LHCN-M2 (cell line): ENCODE measurements at places on chromosomes 13 and 19. TPM values are rescaled to one million over a fixed set of nuclear protein-coding genes. Genes with fewer than 3 reads are reported as not detected.

GRCh38 chr13:87361216-87361615 lies 310.0 kb upstream of the SLITRK5 start:
- no peak for DNase-seq

Gene SIGLEC7
- not detected in 2 replicates for total RNA-seq

DNA sequence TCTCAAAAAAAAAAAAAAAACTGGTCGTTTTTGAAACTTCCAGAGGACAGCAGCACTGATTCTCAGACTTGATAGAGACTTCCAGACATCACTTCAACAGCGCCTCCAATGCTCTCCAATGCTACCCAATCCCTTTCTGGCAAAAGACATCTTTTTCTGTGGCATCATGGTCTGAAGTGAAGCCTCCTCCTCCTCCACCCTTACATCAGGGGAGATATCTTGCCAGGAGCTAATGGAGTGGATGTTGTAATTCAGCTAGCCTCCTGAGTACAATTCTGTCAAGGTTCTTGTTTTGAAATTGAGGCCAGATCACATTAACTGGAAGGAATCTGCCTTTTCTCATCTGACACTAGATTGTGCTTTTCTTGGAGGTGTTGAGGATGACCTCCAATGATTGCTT lies 24.2 kb downstream of the FXYD5 start:
- no peak for DNase-seq

GRCh38 chr19:4557144-4557970 lies 2.1 kb downstream of the SEMA6B start:
- no peak for DNase-seq

DNA sequence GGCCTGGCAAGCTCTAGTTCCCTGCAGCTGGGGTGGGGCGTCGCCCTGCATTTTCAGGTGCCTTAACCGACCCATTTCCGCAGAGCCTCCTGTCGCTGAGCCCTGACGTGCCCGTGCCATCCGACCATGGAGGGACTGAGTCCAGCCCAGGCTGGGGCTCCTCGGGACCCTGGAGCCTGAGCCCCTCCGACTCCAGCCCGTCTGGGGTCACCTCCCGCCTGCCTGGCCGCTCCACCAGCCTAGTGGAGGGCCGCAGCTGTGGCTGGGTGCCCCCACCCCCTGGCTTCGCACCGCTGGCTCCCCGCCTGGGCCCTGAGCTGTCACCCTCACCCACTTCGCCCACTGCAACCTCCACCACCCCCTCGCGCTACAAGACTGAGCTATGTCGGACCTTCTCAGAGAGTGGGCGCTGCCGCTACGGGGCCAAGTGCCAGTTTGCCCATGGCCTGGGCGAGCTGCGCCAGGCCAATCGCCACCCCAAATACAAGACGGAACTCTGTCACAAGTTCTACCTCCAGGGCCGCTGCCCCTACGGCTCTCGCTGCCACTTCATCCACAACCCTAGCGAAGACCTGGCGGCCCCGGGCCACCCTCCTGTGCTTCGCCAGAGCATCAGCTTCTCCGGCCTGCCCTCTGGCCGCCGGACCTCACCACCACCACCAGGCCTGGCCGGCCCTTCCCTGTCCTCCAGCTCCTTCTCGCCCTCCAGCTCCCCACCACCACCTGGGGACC lies 1.2 kb downstream of the ZFP36 start:
- no peak for DNase-seq

Gene SHISA7
- total RNA-seq = 0.06 TPM in 1 of 2 replicates, not detected in the other

DNA sequence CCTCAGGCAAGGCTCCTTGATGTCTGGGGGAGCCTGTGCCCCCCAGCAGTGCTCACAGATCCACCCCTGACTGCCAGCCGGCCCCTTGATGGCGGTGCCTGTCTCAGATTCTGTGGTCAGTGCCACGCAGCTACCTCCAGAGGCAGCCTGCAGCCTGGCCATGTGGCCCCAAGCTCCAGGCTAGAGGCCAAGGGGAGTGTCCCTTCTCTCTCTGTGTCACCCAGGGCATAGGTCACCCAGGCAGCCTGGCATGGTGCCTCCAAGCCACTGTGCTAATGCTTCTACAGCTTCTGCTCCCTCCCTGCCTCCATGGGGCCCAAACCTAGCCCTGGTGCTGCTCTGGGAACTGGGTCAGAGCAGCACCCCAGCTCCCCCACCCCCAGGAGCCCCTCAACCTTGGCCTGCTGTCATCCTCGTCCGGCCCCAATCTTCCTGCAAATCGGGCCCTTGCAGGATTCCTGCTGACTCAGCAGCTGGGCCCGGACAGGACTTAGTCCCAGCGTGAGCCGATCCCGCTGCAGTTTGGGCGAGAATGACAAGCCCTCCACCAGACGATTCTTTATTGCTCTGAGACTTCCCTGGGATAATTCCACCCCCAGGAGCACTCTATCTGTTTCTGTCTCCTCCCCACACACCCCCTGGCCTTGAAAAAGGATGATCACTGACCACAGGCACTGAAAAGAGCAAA lies 2.8 kb upstream of the ARL11 start:
- no peak for DNase-seq

GRCh38 chr13:112799394-112799793 lies 109.6 kb downstream of the ATP11A start:
- DNase-seq = no peak

Gene VAV1
- not detected in 2 replicates for total RNA-seq

Gene ETV2
- 0.46 and 1.5 TPM in 2 replicates for total RNA-seq

GRCh38 chr13:31717583-31717982 lies 21.7 kb upstream of the RXFP2 start:
- no peak for DNase-seq

DNA sequence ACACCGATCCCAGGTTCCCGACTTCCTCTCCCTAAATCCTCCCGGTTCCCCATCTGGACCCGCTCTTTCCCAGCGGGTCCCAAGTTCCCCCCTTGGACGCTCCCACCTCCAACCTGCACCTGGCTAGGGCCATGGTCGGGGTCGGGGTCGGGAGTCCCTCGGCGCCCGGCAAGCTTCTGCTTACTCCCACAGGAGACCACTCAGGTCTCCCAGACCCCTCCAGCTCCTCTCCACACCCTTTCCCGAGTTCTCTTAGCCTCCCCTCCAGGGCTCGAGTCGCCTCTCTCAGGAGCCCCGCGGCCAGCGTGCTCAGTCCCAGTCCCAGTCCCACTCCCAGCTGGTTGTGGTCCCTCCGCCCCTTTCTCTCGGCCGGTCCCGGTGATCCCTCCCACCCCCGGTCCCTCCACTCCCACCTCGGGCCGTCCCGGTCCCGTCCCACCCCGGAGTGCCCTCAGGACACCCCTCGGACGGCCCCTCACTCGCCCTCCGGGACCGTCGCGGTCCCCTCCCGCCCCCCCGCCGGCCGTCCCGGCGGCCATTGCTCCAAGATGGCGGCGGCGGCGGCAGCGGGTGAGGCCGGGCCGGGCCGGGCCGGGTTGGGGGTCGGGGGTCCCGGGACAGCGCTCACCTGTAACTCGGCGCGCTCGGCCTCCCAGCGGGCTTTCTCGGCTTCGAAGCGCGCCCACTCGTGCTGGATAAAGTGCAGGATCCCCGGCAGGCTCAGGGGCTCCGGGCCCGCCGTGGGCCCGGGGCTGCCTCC lies at the start of gene FKRP:
TSS of gene FKRP (plus strand) at position 537 of the 760 bp plus-strand sequence. CDS start 9,394 bp downstream, outside the sequence.
- no peak for DNase-seq

Gene PTGIR
- not detected in 2 replicates for total RNA-seq

Gene C1QTNF9B
- total RNA-seq = not detected in 2 replicates

Gene WASF3
- total RNA-seq = 7.6 and 8.3 TPM in 2 replicates

Gene U2AF1L4
- 12.2 and 12.4 TPM in 2 replicates for total RNA-seq

Gene SLC25A41
- total RNA-seq = not detected in 2 replicates

DNA sequence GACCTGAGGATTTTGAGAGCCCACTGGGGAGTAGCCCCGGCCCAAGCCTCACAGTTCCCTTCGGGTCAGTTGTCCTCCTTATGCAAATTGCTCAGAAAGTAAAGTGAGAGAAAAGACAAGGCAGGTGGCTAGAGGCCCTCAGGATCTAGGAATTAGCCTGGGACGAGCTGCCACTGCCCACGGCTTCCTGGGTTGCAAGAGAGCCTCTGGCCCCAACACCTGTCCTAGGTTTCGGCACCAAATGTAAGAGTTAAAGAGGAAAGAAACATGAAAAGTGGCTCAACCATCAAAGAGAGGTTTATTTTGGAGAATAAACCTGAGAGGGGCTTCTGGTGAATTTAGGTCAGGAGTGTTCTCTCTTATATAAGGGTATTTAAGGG lies 25.6 kb downstream of the TMEM255B start:
- DNase-seq = no peak

Gene WTIP
- 18.8 and 24.3 TPM in 2 replicates for total RNA-seq

Gene PSG1
- 0.13 and 1.4 TPM in 2 replicates for total RNA-seq

DNA sequence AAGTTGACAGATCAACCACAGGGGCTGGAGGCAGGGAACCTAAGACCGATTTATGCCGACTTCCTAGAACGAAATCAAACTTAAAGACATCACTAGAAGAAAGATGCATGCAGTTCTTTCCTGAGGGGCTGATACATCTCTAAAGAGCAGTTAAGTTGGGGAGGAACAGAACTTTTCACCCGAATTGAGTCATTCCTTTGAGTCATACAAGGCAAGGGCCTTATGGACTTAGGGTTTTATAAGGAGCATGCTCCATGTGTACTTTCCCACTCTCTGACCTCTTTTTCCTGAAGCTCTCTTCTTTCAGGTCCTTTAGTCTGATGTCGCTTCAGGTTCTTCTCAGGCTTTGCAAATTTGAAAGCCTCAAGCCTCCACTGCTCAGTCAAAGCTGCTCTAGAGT lies 7.9 kb upstream of the FBXL3 start:
- peak; percentile 71 for DNase-seq

Gene CGB5
- 1.1 TPM in 1 of 2 replicates, not detected in the other for total RNA-seq

- DNase-seq = peak; percentile 96
Measured at GRCh38 chr13:101520672-101521071, 68.2 kb downstream of the ITGBL1 start.

Gene OR4F17
- not detected in 2 replicates for total RNA-seq

DNA sequence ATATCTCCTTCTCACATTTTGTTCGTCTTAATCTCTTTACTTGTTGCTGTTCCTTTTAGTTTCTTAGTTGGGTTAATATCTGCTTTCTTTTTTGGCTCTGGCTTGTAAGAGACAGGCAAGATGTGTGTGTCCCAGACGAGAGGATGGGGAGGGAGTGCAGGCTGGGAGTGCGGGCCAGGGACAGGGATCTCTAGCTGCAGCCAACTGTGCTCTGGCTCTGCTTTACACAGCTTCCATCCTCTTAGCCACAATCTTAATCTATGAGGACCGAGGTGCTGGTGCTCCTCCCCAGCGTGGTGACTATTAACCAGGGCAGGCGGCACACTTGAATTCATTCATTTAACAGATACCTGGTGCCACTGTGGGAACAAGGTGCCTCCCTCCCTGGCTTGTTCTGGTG lies 70.9 kb upstream of the WASF3 start:
- DNase-seq = no peak

Gene LINGO3
- not detected in 2 replicates for total RNA-seq

DNA sequence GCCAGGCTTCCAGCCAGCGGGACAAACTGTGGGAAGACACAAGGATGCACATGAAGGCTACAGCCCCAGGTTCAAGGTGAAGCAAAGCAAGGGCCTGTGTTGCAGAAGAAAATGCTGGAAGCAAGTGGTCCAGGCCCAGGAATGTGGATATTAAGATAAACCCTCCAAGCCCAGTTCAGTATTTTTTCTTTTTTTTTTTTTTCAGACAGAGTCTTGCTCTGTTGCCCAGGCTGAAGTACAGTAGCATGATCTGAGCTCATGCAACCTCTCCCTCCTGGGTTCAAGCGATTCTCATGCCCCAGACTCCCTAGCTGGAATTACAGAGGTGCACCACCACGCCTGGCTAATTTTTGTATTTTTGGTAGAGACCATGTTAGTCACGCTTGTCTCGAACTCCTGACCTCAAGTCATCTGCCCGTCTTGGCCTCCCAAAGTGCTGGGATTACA lies 4.4 kb downstream of the PRDX2 start:
- no peak for DNase-seq

Gene RTBDN
- not detected in 2 replicates for total RNA-seq

- no peak for DNase-seq
Measured at GRCh38 chr19:48629599-48630295, 7.4 kb downstream of the DBP start.

- DNase-seq = no peak
Measured at GRCh38 chr19:14475251-14476073, at the start of gene PTGER1. TSS of gene PTGER1 (minus strand) at chr19:14475354. CDS start at chr19:14474320, 1,034 bp downstream.

Gene ZNF98
- total RNA-seq = not detected in 2 replicates

DNA sequence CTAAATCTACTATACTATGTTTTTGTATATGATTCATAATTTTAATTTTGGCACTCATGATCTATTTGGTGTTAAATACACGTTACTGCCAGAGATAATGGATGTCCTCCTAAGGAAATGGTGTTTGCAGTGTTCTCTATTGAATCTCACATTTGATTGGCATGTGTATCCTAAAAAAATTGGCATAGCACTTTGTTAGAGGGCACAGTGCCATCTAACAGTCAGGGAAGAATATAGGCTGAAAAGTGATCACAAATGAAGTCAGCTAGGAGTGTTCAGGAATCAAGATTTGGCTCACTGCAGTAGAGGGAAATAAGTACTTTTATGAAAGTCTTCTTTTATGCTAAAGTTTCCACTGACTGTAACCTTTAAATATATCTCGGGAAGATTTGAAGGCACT lies 624.6 kb downstream of the GPC6 start:
- DNase-seq = no peak
